AG08395 (cell line): ENCODE measurements at places on chromosomes 11 and 22.
A peak's percentile ranks its signal among the peaks of the same experiment; 100 is the strongest.

GRCh38 chr22:40602231-40602630, 34.3 kb downstream of the MRTFA start:
- peak; percentile 10 for DNase-seq

DNA sequence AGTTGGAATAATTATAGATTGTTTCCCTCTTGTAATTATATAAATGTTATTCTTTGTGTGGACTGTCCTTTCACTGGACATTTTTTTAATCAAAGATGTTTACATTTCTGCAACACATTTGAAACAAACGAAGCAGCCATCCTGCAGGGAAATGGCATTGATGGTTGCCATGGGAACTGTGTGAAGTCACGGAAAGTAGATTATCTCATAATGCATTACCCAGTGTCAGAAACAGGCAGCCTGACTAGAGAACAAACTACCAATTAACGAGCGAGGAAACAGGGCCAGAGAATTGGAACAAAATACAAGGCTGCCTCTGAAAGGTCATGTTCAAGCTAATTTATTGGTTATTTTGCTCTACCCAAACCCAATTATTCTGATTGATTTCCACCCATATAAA, 96.9 kb upstream of the LARGE1 start:
- DNase-seq: no peak

DNA sequence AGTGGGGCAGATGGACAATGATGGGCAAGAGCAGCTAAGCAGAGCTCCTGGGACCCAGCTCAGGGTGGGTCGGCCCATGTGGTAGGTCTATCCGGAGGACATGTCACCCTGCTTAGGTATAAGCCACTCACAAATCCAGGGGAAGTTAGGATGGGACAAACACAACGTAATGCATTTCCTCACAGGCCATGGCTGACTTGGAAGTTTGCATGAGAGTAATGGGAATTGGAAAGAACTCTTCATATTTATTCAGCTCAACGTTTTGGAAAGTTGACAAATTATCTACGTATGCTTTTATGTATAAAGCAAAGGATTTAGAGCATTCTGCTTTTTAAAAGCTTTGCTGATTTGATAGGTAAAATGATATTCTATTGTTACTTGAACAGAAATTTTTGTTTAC, 74.9 kb downstream of the SMCO4 start:
- DNase-seq: no peak

- DNase-seq: no peak
Measured at GRCh38 chr11:126862664-126863243, 137.8 kb downstream of the KIRREL3 start.

GRCh38 chr11:133949129-133949528, 7.6 kb downstream of the IGSF9B start:
- no peak for DNase-seq

DNA sequence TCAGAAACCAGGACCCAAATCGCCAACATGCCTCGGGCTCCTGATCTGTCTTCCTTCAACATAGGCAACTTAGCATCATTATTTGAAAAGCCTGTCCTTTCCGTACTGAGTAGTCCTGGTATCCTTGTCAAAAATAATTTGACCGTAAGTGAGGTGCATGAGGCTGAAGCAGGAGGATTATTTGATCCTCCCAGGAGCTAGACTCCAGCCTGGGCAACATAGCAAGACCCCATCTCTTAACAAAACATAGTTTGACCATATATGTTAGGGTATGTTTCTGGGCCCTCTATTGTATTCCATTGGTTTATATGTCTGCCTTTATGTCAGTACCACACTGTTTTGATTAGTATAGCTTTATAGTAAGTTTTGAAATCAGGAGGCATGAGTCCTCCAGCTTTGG, 112.5 kb downstream of the MICAL3 start:
- DNase-seq: no peak

- no peak for DNase-seq
Measured at GRCh38 chr22:19182472-19183157, 4.1 kb upstream of the SLC25A1 start.

- DNase-seq: no peak
Measured at GRCh38 chr11:71418643-71419042, 29.6 kb downstream of the DHCR7 start.

GRCh38 chr11:44575288-44575672, 9.8 kb downstream of the CD82 start:
- DNase-seq: peak; percentile 45
